ENCODE measurements at places on chromosomes 7 and 10.
A peak's percentile ranks its signal among the peaks of the same experiment; 100 is the strongest.

DNA sequence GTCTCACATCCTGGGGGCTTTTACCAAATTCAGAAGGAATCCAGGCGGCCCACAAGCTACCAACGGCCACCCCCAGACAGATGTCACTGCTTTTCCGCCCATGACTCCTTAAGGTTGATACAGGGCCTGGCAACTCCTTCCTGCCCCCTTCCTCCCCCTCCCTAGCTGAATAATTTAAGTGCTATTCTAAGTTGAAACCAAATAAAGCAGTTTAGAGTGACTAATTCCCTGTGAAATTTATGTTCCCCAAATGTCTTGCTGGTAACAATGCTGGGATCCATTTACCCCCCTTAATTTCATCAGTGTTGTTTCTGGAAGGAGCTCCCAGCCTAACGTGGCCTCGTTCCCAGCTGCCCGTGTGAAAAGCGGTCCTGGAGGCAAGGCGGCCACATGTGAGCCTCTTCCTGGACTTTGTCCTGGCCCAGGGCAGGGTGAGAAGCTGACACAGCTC, 109.6 kb downstream of the TMEM130 start:
- peak; percentile 46 for DNase-seq

- DNase-seq = no peak
These were observed 84.2 kb downstream of the REEP3 start for GRCh38 chr10:63605197-63605967.

GRCh38 chr10:90813594-90814365, 44.1 kb downstream of the HTR7 start:
- peak; percentile 3 for DNase-seq

GRCh38 chr10:132480356-132480755, 57.2 kb upstream of the INPP5A start:
- DNase-seq = no peak

- DNase-seq = no peak
These were observed 5.0 kb downstream of the ACTR1A start for GRCh38 chr10:102497545-102497944.

- DNase-seq = no peak
These were observed 97.5 kb downstream of the CTBP2 start for GRCh38 chr10:125062914-125063230.

GRCh38 chr7:39099146-39099545, 121.4 kb downstream of the POU6F2 start:
- DNase-seq = no peak

DNA sequence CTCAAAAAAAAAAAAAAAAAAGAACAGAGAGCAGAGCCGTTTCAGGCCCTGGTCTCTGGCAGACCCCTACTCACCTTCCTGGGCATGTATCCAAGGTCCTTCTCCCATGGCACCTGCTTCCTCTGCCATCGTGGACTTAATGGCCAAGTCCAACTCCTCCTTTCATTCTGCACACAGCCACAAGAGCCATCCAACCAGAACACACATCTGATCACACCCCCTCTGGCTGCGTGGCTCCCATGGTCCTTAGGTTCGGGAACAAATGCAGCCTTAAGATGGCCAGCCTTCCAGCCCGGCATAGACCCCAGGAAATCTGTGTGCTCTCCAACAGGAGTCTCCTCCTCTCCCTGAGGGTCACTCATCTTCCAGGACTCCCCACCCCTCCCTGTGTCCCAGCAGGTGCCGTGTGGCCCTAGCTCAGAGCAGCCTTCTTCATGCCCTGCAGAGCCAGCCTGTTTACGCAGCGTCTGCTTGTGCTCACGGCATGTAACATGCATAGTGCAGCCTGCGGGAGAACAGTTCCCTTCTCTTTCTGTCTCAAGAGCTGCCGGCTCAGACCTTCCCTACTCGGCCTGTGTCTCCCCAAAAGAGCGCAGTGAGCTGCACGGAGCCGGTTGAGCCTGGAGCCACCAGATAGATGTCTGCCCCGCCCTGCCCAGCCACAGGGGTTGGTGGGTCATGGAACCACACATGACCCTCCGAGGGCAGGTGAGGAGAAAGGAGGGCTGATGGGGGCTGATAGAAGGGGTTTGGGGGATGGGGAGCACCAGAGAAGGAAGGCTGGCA, 157.3 kb downstream of the NRF1 start:
- no peak for DNase-seq

- DNase-seq = no peak
These were observed 131.6 kb upstream of the AHR start for GRCh38 chr7:17166824-17167379.

DNA sequence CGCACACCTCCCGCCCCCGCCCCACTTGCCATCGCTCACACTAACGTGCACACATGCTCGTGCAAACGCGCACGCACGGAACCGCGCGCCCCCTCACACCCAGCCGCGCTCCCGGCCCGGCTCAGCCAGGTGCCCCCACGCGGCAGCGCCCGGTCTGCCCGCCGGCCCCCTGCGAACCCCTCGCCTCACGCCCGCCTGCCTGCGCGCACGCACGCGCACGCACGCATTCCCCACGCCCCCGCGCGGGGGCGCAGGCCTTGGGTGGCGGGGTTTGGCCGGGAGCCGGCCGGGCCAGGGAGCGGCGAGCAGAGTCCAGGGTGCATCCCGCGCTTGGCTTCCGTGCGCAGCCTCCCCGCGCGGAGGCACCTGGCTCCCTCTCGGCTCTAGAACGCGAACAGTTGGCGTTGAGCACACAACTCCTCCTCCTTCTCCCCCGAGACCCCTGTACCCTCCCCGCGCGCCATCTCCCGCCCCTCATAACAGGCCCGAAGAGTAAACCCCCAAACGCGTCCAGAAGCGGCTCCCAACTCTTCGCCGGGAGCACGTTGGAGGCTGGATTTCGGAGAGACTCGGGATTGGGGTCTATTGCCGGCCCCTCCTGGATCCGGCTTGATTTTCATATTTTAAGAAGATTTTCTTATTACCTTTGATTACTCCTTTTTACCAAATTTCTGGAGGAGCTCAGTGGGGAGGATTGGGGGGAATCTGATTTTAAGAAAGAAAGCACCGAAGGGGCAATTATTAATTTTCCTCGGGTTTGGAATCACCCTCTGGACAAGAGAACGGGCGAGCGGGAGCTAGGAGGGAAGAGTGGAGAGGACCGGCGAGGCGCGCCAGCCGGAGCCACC, 527 bp upstream of the SORCS3 start:
- no peak for DNase-seq

Measured in fibroblast of mammary gland (primary cell).